ENCODE measurements at places on chromosomes 5 and 9.

DNA sequence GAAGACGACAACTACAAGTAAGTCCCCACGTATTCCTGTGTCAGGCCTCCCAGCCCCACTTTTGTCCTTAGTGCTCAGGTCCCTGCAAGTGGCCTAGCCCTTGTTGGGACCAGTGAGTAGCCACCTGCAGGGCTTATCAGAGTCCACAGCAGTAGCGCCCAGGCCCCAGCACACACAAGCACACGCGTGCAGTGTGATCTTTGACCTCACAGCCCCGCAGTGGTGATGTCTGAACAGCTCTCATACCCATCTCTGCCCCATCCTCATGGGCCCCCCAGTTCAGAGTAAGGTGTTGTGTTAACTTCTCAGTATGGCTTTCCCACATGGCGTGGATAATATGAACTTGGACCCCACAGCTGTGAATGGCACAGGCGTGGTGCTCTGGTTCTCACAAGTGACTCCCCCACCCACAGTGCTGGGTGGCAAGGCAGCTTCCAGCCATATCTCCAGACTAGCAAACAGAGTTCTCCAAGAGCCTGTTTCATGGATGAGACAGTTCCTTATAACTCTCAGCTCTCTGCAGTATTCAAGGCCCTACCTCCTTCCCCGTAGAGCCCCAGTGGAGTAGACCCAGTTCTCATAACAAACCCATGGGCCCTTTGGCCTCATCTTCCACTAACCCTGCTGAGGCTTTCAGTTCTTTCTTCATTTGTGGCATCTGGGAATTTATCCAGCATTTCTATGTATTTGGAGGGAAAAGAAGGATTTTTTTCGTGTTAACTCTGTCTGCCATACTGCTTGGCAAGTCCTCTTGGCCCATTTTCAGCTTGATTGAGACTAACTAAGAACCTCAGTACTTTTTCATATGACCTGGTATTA lies 46.5 kb upstream of the ANGPTL2 start:
- DNase-seq = no peak

GRCh38 chr9:117706421-117707116 lies 2.4 kb downstream of the TLR4 start:
- DNase-seq = no peak

DNA sequence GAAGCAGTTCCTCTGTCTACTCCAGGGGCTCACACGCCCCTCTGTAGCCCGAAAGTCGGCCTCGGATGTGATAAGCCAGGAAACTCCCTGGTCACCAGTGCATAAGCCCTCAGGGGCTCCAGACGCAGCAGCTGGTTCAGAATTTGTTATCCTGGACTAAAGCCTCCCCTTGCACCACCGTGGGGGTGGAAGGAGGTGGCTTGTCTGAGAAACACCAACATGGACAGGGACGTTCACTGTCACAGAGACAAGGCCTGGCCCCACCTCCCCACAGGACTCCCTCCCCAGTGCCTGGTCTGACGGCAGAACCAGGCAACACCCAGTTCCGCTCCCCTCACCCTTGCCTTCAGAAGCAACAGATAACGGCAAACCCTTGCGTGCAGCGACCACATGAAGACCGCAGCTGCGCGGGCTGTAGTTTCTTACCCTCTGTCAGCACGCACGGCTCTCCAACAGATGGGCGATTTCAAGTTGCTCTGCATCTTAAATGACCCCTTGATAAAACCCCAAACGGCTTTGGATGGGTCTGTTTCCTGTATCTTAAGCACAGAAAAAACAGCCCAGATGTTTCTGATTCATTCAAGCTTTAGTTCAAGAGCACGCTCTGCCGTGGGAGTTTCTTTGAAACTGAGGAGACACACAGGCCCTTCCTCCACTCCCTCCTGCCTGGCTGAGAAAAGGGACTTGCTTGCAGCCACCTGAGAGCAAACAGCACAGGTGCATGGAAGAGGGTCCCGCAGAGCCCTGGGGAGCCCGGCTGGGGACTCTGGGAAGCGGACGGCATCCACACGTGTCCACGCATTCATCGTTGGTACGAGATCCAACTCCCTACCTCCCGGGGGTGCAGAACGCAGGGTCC lies 44.7 kb upstream of the NKD2 start:
- peak; percentile 80 for DNase-seq

- DNase-seq = no peak
Observed at GRCh38 chr5:107557051-107557658, 113.6 kb downstream of the EFNA5 start.

DNA sequence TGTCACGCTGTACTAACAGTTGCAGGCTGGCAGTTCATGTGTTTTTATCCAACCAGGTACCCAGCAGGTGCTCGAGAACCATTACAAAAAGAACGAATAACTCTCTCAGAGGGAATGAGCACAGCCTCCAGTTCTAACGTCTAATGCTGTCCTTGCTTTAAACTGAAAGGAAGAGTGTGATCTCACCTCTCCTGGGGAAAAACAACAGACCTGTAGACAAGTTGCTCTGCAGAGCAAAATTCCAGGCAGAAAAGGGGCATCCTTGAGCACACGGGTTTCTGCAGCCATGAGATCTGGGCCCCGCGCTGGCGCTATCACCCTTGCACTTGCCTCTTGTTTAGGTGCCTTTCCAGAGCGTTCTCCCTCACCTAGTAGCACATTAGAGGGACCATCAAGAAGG lies 92.5 kb upstream of the DNAH5 start:
- DNase-seq = no peak

DNA sequence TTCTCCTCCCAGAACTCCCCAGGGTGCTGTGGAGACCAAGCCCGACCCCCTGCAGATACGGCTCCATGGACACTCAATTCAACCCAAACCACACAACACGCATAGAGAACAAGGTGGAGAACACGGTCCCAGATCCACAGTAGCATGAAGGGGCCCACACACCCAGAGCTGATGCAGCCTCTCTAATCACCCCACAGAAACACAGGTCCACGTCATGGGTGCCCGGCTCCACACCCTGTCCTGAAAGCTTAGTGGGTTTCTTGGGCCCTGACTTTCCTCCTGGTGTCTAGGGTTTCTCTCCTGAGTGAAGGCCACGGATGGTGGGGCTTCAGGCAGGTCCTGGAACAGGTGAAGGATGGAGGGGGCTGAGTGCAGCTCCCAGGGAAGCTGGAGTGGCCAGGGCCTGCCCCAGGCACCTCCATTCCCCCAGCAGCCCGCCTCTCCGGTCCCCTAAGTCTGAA lies 1.5 kb upstream of the SLC23A1 start:
- DNase-seq = no peak

- DNase-seq = no peak
Observed at GRCh38 chr5:133993185-133993936, 11.4 kb downstream of the VDAC1 start.

- peak; percentile 17 for DNase-seq
Observed at GRCh38 chr5:76571559-76571958, 51.6 kb downstream of the F2RL2 start.

GRCh38 chr5:137433539-137433938 lies 65.6 kb downstream of the SPOCK1 start:
- DNase-seq = no peak

DNA sequence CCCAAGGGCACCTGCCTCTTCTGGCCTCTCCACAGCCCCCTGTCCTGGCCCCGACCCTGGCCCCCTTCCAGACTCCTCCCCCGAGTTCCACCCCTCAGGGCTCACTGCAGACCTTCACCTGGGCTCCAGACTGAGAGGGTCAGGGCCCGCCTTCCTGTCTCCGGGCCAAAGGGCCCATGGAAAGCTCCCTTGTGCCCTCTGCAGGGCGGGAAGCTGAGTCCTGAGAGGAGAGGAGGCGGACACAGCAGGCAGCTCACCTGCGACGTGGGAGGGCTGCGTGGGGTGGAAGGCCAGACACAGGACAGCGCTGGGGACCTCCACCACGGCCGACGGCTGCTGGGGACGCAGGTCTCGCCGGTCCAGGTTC lies 20.6 kb downstream of the DYNC2I2 start:
- DNase-seq = no peak

DNA sequence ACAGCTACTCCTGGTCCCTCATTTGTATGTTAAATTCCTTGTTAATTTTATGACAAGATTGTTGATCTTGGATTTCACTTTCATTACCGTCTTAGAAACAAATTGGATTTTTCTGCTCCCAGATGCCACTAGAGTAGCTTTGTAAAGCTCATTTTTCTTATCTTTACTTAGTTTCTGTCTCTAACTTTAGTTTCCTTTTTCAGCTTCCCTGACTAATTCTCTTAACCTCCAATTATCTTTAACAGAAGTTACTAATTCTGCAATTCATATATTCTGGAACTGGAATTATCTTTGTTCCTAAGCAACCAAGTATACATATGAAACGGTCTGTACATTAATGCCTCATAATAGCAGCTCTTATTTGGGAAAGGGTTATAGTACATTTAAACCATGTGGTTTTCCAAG lies 16.7 kb downstream of the ITGA1 start:
- no peak for DNase-seq

DNA sequence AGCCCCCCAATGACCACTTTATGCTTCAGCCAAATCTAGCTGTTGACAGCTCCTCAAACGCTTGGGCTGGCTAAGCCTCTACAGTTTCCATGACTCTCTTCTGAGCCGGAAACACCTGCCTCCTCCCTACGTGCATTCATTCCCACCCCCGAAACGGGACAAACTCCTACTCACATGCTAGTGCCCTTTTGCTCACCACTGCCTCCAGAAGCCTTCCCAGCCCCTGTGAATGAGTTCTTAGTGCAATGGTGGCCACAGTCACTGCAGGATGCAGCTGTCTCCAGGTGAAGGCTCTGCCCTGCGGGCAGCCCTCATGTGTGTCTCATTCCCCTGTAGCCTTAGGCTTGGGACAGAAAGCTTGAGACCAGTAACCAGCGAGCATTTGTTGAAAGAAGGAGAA lies 68.8 kb upstream of the DAB2IP start:
- peak; percentile 64 for DNase-seq

DNA sequence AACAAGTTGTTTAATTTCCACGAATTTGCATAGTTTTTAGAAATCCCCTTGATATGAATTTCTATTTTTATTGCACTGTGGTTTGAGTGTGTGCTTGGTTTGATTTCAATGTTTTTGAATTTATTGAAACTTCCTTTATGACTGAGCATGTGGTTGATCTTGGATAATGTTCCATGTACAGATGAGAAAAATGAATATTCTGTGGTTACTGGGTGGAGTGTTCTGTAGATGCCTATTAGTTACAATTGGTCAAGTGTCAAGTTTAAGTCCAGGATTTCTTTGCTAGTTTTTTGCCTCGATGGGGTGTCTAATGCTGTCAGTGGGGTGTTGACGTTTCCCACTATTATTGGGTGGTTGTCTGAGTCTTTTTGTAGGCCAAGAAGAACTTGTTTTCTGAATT lies 319.5 kb upstream of the ACTBL2 start:
- no peak for DNase-seq

DNA sequence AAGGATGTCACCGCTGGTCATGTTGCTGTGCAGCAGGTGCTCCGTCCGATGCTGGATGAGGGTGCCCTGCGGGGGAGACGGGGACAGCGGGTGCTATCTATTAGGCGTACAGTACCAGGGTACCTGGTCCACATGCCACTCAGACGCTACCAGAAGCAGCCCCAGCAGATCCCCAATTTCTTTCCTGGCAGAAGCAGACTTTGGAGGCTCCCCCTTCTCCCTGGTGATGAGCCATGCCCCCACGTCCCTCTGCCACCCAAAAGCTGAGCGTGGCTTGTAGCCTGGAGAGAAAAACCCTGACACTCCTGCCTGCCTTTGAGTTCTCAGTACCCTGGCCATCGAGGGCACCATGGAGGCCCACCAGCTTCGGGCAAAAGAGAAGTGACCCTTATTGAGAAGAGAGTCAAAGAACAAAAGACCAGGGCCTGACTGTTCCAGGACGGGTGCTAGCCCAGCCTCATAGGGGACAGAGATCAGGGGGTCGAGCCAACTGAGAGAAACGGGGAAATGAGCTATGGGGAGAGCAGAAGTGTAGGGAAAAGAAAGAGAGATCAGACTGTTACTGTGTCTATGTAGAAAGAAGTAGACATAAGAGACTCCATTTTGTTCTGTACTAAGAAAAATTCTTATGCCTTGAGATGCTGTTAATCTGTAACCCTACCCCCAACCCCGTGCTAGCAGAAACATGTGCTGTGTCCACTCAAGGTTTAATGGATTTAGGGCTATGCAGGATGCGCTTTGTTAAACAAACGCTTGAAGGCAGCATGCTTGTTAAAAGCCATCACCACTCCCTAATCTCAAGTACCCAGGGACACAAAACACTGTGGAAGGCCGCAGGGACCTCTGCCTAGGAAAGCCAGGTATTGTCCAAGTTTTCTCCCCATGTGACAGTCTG lies 62.0 kb upstream of the ZNF354B start:
- DNase-seq = no peak

GRCh38 chr9:116686693-116687073 lies 422 bp upstream of the TRIM32 start:
- DNase-seq = no peak

DNA sequence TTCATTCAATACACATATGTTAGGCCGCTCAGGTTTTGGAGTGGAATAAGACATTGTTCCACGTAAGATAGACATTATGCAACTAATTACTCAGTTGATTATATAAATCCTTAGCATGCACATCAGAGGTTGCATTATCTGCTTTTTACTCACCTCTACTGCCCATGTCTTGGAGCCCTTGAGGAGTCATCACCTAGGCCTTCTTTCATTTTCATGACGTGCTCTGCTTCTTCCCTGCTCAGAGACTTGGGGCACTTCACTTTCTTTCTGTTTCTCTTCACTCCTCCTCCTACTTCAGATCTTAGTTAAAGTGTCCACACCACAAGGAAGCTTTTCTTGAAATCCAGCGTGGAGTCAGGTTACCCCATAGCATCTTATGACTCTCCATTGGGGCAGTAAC lies 241.1 kb downstream of the TLR4 start:
- DNase-seq = no peak

Data from Kasumi-1 (cell line).